ENCODE measurements at places on chromosomes 1 and 21.

- DNase-seq, result peak; percentile 61
Observed at GRCh38 chr1:244361764-244362473, 89.8 kb downstream of the ADSS2 start.

DNA sequence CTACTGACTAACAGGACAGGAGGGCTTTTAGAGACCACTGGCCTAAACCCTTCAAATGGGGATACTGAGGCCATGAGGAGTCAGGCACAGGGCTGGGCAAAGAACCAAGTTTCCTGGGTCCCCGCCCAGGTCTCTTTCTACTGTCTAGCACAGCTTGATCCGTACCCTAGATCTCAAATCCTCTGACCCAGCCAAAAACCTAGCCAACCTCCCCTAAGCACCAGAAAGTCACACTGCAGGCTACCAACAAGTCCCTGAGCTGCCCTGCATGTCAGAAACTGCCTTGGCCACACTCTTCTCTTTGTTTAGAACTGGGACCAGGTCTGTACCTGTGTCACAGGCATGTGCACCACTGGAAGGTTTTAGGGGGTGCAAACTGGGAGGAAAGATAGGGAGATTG is 33.6 kb downstream of the AHDC1 start:
- DNase-seq, result no peak

DNA sequence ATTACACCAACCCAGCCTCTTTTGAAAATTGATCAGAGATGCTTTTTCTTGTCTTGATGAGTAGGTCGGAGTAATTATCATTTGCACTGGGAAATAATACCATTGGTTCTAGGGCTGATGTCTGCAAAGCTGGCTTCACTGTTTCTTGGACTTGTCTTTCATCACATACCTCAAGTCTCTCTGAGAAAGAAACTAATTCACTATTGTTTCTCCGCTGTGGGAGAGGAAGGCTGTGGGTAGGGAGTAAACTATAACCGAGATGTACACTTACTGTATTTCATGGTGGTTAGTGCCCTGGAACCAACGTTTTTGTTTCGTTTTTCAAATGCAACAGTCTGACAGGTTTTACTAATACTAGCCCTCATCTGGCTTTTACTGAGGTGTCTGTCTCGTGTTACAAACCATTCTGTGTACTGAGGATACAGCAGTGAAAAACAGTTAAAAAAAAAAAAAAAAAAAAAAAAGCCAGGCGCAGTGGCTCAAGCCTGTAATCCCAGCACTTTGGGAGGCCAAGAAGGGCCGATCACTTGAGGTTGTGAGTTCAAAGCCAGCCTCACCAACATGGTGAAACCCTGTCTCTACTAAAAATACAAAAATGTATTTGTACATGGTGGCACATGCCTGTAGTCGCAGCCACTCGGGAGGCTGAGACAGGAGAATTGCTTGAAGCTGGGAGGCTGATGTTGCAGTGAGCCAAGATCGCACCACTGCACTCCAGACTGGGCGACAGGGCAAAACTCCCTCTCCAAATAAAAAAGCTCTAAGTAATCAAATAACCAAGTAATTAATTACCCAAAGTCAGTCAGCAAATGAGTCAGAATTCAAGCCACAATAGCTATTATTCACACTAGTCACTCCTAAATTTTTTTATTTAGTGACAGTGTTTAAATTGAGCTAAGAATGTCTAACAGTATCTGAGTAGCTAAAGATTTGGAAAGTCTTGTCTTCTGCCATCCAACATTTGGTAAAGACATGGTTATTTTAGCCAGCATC is 23.3 kb downstream of the TOMM20 start:
- no peak for DNase-seq

DNA sequence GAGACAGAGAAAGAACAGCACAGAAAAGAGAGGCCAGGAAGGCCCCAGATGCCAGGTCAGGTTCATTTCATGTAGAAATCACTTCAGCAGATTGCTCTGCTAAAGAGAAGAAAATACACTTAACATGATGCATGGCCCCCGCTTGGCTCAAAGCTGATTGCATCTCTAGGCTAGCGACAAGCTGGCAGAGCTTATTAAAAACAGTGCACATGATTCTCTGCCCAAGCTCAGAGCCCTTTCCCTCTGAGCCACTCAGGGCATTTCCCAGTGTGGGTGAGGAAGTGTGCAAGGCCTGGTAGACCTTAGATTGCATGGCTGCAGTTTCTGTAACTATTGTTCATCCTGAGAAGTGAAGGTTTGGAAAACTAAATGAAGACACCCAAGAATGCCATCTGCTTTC is 3.3 kb upstream of the CAPN9 start:
- DNase-seq, result no peak

DNA sequence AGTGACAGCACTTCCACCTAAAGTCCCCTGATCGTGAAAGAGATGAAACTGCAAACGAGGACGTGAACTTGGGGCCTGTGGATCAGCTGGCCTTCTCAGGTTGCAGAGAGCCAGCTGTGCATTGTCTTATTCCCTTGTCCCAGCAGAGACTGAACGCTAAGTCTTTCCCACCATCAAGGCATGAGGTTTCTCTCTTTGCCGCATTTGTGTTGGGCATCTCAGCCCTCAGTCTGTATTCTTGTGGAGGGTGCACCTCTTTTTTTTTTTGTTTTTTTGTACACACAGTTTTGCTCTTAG is 71.4 kb downstream of the KIF26B start:
- DNase-seq, result no peak

GRCh38 chr1:9120312-9120958 is 8.5 kb downstream of the GPR157 start:
- no peak for DNase-seq

DNA sequence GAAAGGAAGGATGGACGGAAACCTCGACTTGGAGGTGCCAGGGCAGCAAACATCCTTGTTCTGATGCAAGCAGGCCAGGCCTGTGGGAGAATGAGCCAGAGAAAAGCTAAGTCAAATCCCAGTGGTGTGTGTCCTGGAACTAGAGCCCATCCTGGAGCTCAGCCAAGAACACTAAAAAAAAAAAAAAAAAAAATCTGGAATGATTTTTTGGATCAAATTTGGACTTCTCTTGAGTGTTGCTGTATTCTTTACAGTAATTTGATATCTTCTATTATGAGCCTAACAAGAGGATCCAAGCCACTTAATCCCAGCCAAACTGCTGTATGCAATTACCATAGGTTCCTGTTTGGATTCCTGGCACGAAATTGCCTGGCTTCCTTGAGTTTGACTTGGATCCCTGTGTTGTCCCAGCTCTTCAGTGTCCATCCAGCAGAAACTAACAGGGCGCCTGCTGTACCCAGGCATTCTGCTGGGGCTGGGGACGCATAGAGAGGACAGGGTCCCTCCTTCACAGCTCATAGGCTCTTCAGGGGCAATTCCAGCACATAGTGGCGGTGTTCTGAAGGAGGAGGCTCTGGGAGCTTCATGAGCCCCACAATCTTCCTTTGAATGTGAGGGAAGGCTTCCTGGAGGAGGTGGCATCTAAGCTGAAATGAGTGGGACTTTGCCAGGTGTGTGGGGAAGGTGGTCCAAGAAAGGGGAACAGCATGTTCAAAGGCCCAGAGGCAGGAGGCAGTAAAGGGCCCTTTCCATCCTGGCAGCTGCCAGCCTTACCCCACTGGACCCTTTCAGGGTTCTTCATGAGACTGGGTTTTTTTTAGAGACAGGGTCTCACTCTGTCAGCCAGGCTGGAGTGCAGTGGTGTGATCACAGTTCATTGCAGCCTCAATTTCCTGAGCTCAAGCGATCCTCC is 24.7 kb downstream of the EPHX1 start:
- DNase-seq, result peak; percentile 91
